Femur (tissue), 1 donor: ENCODE measurements at places on chromosomes 7 and 10.

DNA sequence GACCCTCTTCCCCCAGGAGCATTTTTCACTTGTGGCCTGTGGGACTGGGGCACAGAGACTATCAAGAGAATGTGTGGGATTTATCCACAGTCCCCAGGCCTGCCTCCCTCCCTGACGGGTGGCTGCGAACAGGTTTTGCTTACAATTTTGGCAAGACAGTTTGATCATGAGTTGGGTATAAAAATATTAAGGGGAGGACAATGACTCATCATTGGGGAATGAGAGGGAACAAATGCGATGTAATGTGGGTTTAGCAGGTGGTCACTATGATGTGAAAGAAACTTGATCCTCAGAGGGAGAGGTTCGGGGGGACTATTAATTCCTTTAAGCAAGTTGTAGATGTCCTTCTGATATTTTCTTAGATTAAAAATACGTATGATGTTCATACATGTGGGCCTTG, 52.2 kb downstream of the EMX2 start:
- DNase-seq, result no peak

- DNase-seq, result no peak
Observed at GRCh38 chr7:127189074-127189473, 63.7 kb downstream of the GRM8 start.

GRCh38 chr10:58743466-58744115, 230.9 kb downstream of the BICC1 start:
- DNase-seq, result no peak

DNA sequence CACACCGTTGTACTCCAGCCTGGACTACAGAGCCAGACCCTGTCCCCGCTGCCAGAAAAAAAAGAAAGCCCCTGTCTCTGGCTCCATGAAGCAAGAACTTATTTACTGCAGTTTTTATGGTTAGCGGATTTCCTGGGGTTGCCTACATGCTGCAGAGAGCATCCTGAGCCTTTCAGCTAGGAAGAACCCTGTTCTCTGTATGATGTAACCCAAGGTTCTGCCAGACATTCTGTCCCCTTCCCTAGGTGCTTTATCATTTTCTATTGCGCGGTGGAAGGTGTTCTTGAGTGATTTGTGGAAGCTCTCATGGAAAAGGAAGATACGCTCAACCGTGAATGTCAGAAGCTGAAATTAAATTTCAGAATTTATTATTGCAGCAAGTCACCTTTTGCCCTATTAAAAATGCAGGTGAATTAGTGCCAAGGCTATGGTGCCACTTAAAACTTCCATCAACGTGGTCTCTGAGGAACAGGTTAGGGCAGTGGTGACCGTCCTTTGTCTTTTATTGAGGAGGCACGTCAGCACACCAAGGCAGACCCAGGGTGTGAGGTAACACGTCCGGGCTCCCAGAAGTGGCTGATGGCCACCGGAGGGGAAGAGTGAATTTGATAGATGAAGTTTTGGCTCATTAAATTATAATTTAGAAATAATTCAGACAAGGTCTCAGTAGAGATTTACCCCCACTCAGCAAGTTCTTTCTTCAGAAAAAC, 273.1 kb downstream of the PHTF2 start:
- DNase-seq, result no peak

DNA sequence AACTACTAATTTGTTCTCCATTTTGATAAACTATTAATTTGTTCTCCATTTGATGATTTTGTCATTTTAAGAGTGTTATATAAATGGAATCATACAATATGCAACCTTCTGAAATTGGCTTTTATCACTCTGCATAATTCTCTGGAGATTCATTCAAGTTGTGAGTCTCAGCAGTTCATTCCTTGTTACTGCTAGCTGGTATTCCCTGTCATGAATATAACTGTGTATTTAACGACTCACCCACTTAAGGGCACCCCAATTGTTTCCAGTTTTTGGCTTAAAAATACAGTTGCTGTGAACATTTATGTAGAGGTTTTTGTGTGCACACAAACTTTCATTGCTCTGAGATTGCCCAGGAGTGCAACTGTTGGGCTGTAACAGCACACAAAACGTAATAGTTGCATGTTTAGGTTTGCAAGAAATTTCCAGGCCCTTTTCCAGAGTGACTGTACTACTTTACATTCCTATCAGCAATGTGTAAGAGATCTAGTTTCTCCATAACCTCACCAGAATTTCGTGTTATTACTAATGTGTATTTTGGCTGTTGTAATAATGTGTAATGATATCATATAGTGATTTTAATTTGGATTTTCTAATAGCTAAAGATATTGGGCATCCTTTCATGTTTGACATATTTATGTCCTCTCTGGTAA, 153.2 kb upstream of the ADCY1 start:
- DNase-seq, result no peak

GRCh38 chr7:151167197-151167961, at the start of gene GBX1:
Gene GBX1 (minus strand): TSS chr7:151167694. CDS start chr7:151167548, 146 bp downstream.
- no peak for DNase-seq

DNA sequence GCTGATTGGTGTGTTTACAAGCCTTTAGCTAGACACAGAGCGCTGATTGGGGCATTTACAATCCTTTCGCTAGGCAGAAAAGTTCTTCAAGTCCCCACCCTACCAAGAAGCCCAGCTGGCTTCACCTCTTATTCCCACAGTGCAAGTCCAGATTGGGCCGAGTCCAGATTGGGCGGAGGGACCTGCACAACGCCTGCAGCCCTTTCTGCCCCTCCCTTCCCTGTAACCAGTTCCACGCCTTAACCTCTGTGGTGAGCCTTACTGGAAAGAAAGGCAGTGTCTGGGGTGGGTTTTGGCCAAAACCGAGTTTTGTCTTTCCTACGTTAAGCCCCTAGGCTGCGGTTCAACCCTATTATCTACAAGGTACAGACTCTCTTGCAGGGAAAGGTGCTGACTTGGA, 268.7 kb downstream of the ZEB1 start:
- DNase-seq, result no peak

GRCh38 chr7:52956379-52956915, 79.0 kb upstream of the POM121L12 start:
- DNase-seq, result no peak

GRCh38 chr7:143415742-143416397, 7.2 kb upstream of the EPHA1 start:
- no peak for DNase-seq

- peak; percentile 51 for DNase-seq
Observed at GRCh38 chr7:135769005-135769802, 20.6 kb upstream of the FAM180A start.

DNA sequence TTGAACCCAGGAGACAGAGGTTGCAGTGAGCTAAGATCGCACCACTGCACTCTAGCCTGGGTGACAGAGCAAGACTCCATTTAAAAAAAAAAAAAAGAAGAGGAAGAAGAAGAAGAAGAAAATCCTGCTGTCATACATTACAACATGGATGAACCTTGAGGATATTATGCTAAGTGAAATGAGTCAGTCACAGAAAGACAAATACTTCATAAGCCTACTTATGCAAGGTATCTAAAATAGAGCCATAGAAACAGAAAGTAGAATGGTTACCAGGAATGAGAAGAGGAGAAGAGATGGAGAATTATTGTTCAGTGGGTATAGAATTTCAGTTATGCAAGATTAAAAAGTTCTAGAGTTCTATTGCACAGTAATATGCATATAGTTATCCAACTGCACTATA, 466.5 kb downstream of the PLXNA4 start:
- no peak for DNase-seq

DNA sequence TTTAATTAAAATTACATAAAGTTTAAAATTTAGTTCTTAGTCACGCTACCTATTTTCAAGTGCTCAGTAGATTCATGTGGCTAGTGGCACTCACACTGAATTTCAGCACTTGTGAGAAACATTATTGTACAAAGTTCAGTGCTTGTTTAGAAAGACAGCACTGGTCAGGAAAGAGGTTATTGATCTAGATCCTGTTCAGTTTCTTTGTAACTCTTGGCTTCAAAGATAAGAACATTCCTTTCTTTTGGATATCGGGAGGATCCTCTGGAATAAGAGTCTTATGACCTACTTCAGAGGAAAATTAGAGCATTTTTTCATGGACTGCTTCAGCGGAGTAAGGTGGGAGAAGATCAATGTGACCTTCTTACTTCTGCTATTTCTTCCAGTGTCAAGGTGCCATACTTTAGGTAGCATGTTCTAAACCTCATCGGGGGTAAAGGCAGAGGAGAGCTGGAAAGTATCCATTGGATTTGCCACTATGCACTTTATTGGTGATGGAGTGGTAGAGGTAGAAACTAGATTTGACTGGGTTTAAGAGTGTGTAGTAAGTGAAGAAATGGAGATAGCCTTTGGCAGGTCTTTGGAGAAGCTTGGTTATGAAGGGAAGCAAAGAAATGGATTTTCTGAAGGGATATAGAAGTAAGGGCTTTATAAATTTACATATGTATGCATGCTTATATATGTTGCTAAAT, 39.9 kb downstream of the PHYHIPL start:
- DNase-seq, result no peak

- no peak for DNase-seq
Observed at GRCh38 chr10:27355918-27356573, 115.4 kb upstream of the ACBD5 start.

GRCh38 chr7:150983893-150984368, 5.8 kb upstream of the KCNH2 start:
- no peak for DNase-seq

- DNase-seq, result no peak
Observed at GRCh38 chr10:7458556-7458955, 47.7 kb upstream of the SFMBT2 start.

DNA sequence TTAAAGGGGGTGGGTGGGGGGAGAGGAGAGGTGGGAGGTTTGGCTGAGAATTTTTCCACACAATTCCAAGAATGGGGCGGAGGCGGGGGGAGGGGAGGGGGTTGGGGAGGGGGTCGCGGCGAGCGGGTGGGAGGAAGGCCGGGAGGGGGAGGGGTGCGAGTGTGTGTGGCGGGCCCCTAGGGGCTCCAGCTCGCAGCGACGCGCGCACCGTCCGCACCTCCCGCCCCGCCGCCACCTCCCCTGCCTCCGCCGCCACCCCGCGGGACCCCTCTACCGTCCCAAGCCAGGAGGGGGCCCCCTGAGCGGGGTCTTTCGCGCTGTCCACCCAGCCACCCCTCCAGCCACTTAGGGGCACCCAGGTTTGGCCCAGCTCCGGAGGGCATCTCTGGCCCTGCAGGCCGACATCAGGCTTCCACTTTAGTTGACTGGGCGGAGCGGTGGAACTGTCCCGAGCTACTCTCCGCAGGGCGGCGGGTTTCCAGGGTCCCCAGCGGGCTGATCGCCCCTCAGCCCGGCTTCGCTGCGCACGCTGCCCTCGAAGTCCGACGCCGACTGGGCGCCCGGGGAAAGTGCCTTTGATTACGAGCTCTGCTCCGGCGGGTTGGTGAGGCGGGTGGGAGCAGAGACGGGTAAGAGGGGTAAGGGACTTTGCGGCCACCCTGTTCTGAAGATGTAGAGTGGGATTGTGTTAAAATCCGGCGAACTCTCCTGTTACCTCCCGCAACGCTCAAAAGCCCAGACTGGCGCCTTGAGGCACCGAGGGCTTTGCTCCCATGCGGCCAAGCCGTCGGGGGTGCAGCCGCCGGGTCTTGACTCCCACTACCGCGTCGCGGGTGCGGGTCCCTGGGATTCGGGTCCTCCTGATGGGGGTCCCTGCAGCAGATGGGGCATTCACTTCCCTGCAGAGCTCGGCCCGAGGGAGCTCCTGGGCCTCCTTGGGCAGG, 1.8 kb upstream of the VAX1 start:
- DNase-seq, result no peak

GRCh38 chr7:46032942-46033341, 111.9 kb upstream of the IGFBP3 start:
- no peak for DNase-seq

DNA sequence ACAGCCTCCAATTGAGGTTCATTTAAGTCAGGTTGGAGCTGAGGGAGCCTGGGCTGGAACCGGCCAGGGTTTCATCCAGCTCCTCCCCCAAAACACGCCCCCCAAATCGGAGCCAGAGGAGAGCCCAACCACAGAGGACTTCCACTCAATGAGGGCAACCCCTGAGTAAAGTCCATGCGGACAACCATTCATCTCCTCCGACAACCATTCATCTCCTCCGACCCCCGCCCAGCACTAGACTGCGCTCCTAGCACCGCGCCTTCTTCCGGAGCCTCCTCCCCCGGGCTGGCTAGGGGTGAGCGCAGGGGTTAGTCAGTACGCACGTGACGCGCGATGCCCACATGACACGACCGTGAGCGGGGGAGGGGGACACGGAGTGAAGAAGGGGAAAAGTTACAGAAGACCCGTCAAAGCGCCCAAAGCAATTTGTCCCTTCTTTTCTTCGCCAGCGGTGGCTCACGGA, 1.4 kb downstream of the MAGI2 start:
- DNase-seq, result peak; percentile 87

DNA sequence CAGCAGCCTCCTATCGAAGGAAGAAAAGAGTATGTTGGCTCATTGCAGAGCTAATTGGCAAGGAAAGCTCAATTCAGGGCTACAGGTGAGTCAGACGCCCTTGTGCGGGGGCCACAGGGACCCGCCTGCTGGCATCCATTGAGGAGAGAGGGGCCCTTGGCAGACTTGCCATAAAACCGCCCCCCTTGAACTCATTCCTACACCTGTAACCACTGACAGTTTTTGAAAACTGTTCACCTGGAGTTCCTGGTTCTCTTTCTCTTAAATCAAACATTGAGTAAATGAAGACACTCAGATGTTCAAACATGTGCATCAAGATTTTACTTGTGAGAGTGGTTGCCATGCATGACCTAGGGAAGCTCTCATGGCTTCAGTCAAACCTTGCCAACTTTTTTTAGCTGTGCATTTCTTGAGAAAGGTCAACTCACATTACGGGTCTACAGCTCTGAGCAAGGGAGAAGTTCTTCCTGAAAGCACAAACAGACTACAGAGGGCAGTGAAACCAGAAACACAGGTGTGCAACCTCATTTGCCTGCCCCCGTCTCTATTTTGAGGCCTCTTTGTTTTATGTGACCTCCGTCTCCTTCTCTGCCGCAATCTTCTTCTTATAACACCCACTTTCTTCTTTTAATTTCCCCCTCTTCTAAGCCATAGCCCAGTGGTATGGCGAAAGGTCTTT, 87.8 kb downstream of the TBXAS1 start:
- no peak for DNase-seq

- DNase-seq, result no peak
Observed at GRCh38 chr10:114308531-114309363, 69.7 kb downstream of the VWA2 start.

DNA sequence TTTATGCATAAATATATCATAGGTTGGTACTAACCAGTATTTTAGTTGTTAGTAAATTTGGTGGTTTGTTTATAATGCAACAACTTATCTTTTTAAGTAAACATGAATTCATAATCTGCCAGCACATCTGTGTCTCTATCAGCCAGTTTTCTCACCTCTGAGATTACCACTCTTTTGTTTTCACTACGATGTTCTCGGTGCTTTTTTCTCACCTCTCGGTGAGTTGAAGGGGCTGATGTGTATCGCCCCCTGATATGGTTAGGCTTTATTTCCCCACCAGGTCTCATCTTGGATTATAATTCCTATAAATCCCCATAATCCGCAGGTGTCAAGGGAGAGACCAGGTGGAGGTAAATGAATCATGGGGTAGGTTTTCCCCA, 114.1 kb downstream of the CAMK1D start:
- no peak for DNase-seq

DNA sequence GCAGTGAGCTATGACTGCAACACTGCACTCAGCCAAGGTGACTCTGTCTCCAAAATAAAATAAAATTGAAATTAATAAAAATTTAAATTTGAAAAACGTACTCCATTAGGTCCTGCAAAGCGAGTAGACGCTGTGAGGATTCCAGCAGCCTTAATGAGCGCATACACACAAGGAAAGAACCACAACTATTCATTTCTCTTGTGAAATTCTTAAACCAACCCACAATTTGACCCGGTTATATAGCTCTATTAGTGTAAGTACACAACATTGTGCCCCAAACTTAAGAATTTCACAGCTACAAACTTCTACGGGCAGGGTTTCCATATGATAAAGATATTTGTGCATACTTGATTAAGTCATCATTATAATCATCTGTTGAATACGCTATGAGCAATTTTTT, 84.4 kb downstream of the PARD3 start:
- DNase-seq, result no peak
